ENCODE measurements at places on chromosomes 2 and 18.

DNA sequence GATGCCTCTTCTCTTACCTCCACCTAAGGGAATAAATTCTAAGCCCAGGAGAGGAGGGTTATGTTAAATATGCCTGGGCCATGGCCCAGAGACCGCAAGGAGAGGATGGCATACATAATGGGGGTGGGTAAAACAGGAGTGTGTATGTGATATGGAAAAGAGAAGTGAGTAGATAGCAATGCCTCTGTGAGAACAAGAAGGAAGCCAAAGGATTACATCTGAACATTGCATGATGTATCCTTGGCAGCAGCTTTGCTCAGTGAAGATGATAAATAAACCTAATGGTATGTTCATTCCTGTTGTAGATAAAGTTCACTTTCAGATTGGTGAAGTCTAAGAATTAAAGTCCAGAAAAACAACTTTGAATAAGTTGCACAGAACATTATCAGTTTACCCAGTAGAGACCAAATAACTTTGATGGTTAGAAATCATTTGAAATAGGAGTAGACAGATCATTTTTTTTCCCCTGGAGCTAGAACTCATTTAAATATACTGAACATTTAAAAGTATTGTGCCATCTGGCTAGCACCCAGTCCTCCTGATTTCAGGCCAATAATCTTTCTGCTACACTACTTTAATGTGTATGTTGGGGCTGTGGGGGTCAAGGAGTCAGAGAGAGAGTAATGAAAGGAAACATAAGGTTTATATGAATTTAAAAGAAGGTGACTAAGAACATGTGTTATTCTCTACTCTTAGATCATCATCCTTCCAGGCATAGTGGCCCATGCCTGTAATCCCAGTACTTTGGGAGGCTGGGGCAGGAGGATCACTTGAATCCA is 231.7 kb downstream of the PARD3B start:
- no peak for DNase-seq

GRCh38 chr2:162676515-162676914 is 162.1 kb downstream of the KCNH7 start:
- DNase-seq = no peak

- DNase-seq = no peak
Observed at GRCh38 chr2:24874035-24874434, 46.0 kb downstream of the ADCY3 start.

DNA sequence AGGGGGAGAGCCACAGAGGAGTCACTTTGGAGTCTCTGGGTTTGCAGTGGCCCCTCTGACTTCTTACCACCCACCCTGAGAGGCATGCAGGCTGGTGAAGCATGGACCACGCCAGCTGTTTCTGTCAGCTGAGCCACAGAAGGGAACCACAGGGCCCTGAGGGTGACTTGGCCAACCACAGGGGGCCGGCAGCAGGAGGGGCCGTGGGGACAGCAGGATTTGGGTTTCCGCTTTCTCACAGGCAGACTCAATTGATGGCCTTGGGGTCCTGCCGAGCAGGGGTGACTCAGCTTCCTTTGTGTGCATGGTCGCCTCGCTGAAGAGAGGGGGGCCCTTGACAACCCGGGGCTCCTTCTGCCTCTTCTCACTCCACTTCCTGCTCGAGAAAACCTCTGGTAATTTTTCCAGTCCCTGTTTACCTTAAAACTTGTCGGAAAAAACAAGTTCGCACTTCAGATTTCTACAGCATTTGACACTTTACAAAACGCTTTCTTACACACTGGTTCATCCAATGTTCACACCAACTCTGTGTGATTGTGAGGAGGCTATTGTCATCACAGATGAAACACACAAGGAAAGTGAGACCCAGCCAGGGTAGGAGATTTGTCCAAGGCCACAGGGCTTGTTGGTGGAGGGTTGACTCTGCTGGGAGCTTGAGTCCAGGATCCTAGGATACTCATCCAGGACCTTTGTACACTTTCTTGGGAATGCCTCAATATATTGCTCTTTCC is 311.2 kb downstream of the LPIN1 start:
- DNase-seq = no peak

GRCh38 chr2:206054952-206055351 is 31.0 kb downstream of the INO80D start:
- no peak for DNase-seq

GRCh38 chr2:96860065-96861029 is 2.5 kb upstream of the ANKRD39 start:
- no peak for DNase-seq

GRCh38 chr18:13191779-13192178 is 26.8 kb upstream of the LDLRAD4 start:
- no peak for DNase-seq

DNA sequence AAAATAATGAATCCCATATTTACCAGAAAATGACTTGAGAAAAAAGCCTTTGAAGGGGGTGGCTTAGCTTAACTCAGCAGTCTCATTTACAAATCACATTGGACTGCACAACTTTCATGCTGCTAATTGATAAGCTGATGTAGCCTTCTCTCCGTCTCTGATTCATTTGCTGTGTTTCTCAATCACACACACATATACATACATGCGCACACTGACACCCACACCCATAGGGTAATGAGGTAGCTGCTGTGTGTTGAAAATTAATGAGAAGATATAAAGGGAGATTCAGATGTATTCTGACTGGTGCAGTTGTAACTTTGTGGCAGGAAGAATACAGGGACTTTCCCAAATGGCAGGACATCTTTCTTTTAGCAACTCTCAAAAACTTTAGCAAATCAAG is 141.9 kb upstream of the GCFC2 start:
- DNase-seq = no peak

DNA sequence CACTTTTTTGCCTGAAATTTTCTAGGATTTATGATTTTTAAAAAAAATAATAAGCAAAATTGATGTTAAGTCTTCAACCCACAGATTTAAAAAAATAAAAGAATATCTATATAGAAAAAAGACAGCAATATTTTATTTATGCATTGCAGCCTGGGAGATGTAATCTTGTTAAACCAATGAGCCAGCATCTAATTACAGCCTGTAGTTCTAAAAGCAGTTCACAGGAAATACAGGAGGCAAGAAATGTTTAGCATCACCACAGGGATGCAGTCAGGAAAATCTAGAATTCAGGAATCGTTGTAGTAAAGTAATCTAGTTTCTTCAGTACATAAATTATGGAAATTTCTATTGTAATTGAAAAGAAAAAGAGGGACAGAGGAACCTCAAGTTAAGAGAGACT is 17.2 kb downstream of the UGGT1 start:
- DNase-seq = no peak

- no peak for DNase-seq
Observed at GRCh38 chr2:13034861-13035260, 318.1 kb downstream of the TRIB2 start.

GRCh38 chr2:202006301-202006700 is 27.4 kb upstream of the FZD7 start:
- DNase-seq = no peak

DNA sequence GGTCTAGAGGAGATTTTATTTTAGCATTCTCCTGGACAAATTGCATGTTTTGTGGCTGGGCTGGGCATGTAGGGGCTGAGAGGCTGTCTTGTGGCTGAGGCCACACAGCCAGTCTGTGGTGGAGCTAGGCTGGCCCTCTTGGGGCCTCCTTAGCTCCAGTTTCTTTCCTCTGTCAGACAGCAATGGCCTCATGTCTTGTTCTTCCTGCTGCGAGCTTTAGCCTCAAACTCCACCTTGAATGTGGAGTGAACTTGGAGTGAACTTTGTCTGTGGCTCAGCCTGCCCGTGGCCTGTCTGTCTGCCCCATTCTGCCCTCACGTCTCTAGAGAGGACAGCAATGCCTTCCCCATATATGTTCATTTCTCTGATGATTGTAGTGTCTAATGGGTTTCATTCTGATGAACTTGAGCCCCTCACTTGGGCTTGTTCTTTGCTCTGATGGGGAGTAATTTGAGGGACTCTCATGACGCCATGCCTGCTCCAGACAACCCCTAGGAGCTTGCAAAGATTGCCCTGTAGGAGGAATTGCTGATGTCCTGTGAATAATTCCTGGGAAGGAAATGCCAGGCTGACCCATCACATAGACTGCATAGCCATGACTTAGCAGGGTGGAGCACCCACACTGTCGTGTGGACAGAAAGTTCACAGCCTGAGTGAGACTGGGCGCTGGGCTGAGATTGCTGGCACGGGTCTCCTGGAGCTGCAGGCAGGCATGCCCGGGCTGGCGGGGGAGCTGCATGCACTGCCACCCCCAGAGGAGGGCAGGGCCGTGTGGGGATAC is 42.6 kb downstream of the ASAP2 start:
- no peak for DNase-seq

All from AG04450 (cell line).